Vagina (tissue), 2 donors: ENCODE measurements at places on chromosomes 6 and 20.

GRCh38 chr6:166411721-166412151 lies 29.0 kb upstream of the MPC1 start:
- DNase-seq: no peak

GRCh38 chr6:110357664-110358552 lies at the start of gene METTL24:
TSS of gene METTL24 (minus strand) at chr6:110358349. CDS start at chr6:110358272, 77 bp downstream.
- no peak for DNase-seq

DNA sequence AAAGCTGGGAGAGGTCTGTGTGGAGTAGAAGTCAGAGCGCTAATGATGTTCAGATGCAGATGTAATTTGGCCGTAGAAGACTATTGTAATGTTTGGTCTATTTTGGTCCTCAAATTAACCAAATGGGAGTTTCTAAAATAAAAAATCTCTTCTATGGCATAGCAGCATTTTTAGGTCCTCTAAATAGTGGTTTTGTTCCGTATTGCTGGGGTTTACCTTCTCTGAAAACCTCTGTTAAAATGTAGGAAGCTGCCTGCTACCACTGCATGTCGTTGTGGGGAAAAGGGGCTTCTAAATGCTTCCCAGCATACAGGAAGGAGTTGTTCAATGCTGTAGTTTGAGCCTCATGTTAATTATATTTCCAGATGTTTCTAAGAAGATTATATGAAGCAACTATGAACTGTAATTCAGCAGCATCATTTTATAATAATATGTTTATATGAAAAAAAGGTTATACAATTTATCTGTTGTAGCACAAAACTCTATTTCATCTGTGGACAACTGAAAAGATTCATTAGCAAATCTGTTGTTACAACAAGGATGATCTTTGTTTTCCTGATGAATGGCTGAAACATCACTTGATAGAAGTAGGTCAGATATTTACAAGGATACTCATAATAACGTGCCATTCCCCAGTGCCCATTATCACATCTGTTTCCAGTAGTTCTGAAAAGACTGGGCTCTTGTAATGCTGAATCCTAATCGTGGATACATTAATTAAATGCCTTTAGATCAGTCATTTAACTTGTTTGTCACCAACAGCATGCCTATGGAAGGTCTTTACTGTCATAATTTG lies 256.6 kb downstream of the TBC1D7 start:
- no peak for DNase-seq

GRCh38 chr6:23137611-23138010 lies 568.2 kb downstream of the HDGFL1 start:
- no peak for DNase-seq

GRCh38 chr6:1552296-1552761 lies 57.4 kb upstream of the FOXC1 start:
- DNase-seq: no peak

DNA sequence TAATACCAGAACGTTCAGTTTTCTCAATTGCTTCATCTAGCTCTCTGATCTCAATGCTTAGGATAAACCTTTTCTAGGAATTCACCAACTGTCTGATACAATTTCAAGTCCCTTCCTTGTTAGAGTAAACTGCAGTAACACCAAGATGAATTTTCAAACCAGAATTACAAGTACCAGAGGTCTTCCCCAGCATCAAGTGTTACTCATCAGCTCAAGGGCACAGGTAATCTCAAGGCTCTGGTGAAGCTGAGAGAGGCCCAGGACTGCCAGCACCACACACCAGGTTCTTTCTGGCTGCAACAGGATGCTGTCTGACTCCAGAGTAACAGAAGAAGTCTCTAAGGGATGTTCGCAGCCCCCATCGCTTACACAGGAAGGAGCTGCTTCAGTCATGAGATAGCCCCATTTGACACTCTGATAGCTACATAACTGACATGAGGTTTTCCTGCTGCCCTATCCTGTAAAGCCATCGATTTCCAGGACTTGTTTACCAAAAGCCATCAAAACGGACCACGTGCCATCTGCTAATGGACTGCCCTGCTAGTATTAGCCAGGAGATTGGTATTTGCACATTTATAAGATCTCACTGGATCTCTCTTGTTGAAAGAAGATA lies 549.4 kb downstream of the UTRN start:
- DNase-seq: no peak

- no peak for DNase-seq
Measured at GRCh38 chr6:153778216-153778615, 260.8 kb upstream of the OPRM1 start.

DNA sequence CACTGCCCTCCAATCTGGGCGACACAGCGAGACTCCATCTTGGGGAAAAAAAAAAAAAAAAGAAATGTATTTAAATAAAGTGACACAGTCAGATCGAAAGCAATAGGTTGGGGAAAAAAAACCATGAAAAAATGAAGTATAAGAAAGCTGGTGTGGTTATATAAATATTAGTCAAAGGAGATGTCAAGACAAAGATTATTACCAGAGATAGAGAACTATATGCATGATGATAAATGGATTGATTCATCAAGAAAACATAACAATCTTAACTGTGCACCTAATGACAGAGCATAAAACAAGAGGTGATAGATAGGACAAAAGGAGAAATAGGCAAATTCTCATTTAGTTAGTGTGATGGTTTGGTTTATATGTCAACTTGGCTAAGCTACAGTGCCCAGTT lies 146.9 kb upstream of the AHI1 start:
- no peak for DNase-seq

- DNase-seq: no peak
Measured at GRCh38 chr6:31336896-31337496, 20.0 kb downstream of the HLA-B start.

DNA sequence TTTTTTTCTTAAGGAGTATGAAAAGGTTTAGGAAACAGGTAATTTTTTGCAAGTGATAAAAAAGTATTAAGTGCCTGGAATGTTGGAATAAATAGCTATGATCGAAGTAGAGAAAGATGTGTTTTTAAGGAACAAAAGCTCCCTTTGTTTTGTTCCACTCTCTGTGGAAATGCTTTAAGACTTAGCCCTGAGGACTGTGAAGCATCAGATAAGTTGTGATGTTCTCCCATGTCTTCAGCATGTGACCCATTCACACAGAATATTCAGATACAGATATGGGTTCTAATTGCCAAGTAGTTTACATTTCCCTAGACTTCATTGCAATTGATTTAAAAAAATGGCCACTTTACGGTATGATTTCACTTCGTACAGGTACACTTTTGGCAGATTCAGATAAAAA lies 80.6 kb downstream of the KCNQ5 start:
- no peak for DNase-seq

- no peak for DNase-seq
Measured at GRCh38 chr6:16683641-16684194, 77.5 kb downstream of the ATXN1 start.

GRCh38 chr20:56032251-56032650 lies 26.9 kb upstream of the CBLN4 start:
- DNase-seq: no peak

DNA sequence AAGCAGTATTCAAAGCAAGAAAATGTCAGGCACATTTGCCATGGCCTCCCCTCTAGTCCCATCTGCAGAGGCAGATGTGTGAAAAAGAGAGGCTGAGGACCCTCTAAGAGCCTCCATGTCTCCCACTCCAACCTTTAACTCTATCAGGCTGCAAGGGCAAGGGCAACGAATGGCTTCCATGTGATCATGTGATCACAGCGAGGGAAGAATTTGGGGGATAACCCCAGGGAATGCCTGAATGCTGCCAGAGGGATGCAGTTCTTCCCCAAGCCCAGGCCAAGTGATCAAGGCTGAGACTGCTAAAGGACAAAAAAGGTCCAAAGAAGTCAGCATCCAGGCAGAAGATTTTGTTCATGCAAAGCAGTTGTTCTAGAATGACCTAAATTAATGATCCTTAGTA lies 4.9 kb downstream of the CHD6 start:
- no peak for DNase-seq
